ENCODE measurements at places on chromosomes 5 and 9.

DNA sequence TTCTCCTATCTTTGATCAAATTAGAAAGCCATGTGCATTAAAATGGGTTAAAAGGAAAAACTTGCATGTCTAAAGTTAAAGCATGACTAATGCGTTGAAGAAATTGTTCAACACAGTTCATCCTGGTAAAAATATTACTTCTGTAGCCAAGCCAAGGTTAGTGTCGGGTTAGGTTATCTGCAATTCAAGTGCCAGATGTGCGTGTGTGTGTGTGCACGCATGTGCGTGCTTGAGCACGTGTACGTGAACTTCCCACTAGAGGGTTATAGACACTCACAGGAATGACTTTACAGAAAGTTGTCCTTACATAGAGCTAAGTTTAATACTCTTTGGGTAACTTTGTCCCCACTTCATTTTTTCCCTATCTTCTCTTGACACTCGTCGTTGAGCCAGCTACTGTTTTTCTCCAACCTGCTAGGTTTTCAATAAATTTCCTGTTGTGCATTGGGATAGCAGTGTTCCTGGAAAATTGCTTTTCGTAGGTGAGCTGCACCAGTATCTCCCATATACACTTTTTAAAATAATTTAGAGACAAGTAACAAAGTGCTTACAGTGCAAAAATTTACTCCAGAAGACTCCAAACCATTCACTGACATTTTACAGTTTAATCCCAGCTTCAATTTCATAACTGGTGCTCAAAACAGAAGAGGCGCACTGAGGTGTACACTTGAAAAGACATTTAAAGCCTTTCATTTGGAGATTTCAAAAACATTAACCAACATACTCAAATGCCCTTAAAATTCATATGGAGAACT, 353.8 kb downstream of the NFIB start:
- no peak for DNase-seq

GRCh38 chr9:127977009-127977883, 3.5 kb downstream of the EEIG1 start:
- DNase-seq = no peak

DNA sequence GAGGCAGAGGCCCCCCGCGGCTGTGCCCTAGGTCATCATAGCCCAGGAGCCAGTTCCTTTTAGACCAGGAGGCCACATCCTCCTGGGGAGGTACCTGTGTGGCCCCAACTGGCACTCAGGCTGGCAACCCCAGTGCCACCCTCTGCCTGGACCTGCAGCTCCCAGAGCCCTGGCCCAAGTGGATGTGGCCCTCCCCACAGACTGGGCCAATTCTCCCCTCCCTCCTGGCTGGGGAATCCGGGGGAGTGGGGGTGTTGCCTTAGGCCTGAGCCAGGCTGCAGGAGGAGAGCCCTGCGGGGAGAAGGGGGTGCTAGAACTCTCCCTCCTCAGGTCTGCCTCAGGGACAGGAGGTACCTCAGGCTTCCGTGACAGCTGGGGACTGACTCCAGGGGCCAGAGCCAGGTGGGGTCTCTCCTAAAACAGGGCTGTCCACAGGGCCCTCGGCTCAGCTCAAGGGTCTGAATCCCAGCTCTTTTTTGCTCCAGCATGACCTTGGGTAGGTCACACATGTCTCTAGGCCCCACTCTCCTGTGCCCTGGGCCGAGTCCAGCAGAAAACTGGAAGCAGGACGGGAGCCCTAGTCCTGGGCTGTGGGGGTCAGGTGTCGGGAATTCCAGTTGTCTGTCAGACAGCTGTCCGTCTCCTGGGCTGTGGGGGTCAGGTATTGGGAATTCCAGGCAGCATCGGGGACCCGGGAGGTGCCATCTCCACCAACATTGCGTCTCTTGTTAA, 9.6 kb downstream of the DNLZ start:
- no peak for DNase-seq

DNA sequence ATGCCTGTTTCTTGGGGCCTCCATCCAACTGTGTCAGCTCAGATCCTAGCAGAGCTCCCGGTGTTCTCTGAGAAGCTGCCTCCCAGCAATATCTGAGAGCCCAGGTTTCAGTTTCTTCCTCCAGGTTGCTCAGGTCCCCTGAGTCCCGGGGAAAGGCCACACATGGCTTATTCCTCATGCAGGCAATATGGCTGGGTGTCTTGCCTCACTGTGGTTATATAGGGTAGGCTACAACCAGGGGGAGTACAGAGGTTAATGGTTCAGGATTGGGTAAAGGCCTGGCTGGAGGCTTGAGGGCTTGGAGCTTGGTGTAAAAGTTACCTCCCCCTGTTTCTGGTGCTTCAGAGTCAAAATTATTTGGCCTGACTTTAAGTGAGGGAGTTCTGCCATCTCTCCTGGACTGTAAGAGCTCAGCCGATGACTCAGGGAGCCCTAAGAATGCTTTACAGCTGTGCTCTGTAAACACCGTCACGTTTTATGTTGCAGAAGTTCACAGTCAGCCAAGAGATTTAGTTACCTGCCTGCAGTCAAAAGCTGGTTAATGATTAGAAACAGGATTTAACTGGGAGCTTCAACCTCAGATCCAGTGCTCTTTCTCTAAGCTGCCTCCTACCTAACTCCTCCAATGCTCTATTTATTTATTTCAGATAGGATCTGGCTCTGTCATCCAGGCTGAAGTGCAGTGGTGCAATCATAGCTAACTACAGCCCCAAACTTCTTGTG, 24.3 kb upstream of the UBAP2 start:
- no peak for DNase-seq

DNA sequence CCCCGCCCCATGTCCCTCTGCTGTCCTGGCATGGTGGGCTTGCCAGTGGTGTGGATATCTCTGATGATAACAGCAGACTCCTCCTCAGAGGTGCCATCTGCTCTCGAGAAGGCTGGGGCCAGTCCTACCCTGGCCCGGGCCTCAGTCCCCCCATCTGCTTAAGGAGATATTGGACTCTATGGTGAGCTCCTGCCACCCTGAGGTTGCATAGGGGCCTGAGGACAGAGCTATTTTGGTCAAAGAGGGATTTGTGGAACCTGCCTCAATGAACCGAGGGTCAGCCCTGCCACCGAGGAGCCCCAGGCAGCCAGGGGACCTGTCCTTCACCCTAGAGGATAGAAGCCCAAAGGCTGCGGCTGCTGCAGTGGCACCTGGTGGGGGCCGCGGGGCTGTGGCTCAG, 32.6 kb downstream of the NTNG2 start:
- DNase-seq = no peak

DNA sequence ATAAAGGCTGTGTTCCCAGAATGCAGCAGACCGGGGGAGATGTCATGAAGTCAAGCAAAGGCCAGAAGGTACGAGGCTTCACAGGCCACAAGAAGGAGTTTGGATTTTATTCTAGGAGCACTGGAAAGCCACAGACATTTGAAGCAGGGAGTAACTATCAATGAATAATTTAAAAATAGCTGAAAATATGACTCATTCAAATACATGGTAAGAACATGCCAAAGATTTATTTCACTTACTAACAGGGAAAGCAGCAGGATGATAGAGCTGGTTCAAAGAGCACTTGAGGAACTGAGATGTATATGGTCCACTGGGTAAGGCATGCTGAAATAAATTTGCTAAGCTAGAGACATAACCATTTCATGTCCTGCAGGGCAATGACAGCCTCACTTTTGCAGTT, 53.2 kb downstream of the MSX2 start:
- no peak for DNase-seq

DNA sequence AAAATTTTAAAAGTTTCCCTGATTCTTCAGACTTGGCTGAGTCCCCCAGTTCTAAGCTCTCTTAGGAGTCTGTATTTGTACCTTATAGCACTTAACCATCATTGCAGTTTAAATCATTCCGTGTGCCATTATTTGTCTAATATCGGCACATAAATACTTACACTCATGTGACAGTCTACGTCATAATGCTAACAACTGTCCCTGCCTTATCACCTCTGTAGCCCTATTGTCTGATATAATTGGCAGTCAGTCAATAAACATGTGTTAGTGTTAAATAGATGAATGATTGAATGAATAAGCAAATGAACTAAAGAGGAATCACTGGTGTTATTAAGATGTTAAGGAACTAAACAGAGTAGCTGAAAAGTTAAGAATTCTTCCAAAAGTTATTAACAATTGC, 287.8 kb downstream of the EBF1 start:
- DNase-seq = no peak

All from activated T-helper 2 cell treated with anti-CD3 and anti-CD28 coated beads, Interferon-gamma antibody, Interleukin-2, Interleukin-4, amounts not matched to agents 10 μg/mL and 5 μg/mL and 100 μg/mL, durations not matched to agents 14 hours and 24 hours and 36 hours (primary cell).